CD4-positive, alpha-beta T cell treated with Interleukin-6 for 4 hours (primary cell): ENCODE measurements at places on chromosomes 1 and 21.

DNA sequence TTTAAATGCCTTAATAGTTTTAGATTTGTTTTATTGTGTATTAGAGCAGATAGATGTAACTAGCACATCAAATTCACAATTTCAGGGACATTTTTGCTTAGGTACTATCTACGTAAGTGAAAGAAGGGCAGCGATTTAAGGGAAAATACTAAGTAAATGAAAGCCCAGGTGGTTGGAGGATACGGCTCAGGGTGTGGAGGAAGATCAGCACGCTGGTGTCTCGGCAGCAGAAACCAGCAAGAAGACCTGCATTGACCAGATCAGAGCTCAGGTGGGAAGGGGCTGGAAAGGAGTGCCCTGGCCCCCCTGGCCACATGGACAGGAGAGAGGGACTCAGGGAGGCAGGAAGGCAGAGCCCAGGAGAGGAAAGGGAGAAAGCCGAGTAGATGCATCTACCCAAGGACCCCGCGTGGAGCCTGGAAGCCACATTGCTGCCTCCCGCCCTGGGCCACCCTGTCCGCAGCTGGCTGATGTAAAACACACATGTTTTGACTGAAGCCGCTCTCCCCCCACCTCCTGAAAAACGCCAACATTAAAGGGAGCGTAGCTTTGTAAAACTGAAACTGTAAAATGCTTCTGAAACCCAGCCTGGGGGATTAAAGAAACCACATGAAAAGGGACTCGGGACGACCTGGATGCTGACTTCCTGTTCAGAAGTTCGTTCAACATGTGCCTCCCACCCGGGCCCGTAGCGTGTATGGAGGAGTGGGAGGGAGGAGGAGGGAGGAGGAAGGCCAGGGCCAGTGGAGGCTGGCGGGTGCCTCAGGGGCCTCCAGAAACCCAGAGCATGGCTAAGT is 72.6 kb upstream of the TARDBP start:
- peak; percentile 36 for DNase-seq

GRCh38 chr1:227397354-227397978 is 79.2 kb upstream of the CDC42BPA start:
- DNase-seq: no peak

- no peak for DNase-seq
Observed at GRCh38 chr1:26277261-26277661, 2.6 kb upstream of the SH3BGRL3 start.

- no peak for DNase-seq
Observed at GRCh38 chr1:108551137-108551862, 8.6 kb upstream of the EEIG2 start.

DNA sequence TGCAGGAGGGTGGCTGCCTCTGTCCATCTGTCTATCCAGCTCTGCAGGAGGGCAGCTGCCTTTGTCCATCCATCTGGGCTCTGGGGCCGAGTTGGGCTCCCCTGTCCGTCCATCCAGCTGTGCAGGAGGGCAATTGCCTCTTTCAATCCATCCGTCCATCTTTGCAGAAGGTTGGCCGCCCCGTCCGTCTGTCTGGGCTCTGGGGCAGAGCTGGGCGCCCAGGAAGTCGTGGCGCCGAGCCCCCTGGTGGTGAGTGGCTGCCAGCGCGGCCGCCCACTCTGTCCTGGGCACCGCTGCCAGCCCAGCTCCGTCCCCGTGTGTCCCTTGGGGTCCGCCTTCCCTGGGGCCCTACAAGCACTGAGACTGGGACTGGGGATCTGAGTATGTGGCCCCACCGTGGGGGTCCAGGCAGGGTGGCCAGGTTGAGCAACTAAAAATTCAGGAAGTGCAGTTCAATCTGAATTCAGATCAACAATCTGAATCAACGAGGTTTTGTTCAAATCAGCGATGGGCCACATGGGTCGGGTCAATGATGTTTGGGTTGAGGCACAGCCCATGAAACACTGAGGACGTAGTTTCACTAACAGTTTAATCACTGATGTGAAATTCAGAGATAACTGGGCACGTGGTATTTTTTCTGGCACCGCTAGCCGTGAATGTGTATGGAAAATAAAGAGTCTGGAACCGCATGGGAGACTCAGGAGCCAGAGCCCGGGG is 99.1 kb upstream of the ACTRT2 start:
- peak; percentile 55 for DNase-seq

DNA sequence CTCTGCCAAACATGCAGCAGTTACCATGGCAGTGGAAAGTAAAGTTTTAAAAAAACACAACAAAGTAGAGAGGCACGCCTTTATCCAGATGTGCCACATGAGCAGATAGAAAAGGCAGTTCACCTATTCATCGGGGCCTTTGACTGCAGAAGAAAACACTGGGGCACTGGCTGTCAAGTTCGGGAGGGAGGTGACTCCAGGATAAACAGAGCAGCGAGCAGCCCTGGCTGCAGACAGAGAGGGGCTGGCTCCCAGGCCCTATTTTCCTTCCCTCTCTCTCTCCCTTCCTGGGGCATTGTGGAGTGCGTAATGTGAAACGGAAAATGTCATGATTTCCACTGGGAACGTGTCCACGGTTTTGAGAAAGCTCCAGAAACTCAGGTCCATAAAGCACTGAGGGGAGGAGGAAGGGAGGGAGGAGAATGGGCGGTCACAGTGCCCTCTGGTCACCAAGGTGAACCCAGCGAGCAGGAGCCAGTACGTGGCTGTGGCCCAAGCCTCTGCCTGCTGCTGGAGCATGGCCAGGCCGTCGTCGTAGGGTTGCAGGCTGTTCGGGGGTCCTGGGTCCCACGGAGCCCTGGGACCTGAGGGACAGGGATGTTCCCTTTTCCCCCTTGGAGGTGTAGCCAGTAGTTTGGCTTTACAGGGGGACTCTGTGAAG is 114.7 kb upstream of the IRF2BP2 start:
- peak; percentile 28 for DNase-seq

DNA sequence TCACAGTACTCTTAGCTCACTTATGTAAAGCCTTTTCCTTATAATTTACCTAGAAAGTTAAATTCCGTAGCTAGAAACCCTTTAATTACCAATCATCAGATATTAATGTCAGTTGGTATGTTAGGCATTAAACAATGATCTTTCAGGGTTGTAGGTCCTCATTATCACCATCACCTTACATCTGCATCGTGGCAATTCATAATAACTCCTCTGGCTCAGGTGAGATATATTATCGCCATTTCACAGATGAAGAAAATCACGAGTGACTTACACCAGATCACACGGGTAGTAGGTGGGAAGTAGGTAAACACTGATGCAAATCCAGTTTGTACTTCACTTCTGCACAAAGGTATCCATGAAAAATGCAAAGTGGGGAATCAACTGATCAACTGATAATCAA is 639 bp downstream of the NUP133 start:
- DNase-seq: no peak

- DNase-seq: peak; percentile 65
Observed at GRCh38 chr1:43348809-43349593, 9.8 kb upstream of the CDC20 start.

DNA sequence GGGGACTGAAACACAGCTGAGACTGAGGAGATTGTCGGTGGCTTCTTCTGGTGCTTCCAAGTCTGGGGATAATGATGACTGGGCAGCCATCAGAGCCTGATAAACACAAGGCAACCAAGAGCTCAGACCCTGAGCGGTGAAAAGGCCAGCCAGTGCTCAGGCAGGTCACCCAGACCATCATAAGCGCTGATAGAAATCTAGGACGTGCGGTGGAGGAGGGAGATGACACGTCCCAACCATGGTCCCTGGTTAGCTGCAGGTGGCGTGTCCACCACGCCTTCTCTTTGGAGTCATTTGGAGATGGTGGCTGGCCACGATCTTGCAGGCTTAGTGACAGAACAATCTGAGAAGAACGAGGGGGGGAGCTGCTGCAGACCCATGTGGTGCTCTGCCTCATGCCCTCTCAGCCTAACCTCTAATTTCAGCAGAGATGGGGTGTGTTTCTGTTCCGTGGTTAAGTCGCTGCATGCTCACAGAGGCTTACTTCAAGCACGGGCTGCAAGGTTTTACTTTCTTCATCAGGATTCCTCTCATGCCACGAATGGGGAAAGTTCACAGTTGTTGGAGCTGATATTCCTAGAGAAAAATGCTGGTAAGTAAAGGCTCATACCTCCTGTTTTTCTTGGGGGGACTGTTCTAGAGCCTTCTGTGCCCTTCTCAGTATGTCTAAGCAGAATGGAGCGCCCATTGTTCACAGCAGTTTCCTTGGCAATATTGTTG is 17.4 kb upstream of the IGSF5 start:
- no peak for DNase-seq

DNA sequence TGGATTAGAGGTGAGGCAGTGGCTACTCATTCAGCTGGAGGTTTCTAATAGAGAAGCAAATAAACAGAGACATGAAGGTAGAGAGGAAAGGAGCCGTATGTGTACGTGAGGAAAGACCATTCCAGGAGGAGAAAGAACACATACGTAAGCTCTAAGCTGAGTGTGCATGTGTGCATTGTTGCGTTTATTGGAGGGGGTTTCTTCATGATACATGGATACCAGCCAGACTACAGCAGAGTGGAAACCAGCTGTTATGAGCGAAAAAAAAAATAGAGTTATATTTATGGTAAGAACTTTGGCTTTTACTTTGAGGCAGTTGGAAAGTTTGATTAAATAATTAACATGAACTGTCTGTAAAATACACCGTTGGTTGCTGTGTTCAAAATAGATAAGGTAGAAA is 173.4 kb upstream of the RGS18 start:
- no peak for DNase-seq

GRCh38 chr1:200367841-200368534 is 41.8 kb downstream of the ZNF281 start:
- DNase-seq: no peak

- no peak for DNase-seq
Observed at GRCh38 chr1:61807606-61808140, 65.4 kb downstream of the PATJ start.

- DNase-seq: no peak
Observed at GRCh38 chr21:29640080-29640508, 299.7 kb downstream of the GRIK1 start.

GRCh38 chr1:7885513-7886404 is 32.9 kb upstream of the UTS2 start:
- no peak for DNase-seq

DNA sequence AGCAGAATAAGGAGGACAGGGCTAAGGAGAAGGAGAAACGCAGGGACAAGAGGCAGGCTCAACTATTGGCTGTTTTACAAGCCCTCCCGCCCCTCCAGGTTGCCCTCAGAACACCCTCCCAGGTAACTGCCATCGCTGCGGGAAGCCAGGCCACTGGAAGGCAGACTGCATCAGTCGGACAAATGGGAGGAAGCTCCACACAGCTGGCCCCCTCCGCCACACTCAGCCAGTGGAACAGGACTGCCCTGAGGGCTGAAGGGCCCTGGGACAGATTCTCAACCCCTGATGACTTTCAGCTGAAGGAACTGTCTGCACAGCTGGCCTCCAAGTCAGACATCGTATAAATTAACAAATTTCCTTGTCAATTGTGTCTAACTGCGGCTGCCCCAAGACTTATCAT is 21.8 kb downstream of the LRRC3 start:
- DNase-seq: no peak

DNA sequence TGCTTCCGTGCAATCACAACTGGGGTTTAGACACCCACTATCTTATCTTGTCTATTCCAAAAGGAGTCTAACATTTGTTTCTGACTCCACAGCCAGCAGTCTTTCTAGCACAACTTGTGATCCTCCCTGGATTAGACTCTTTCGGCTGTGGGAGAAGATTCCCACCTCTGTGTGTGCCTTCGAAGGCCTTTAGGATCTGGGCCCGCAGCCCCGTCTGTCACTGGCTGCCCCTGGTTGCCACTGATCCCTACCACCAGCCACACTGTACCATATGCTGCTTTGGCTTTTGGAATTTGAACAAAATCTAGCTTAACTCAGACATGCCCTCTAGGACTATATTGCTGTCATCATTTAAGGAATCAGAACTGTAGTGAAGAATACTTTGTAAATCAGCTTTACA is 18.0 kb downstream of the NTPCR start:
- DNase-seq: no peak

- no peak for DNase-seq
Observed at GRCh38 chr1:193143285-193143684, 21.5 kb downstream of the CDC73 start.

DNA sequence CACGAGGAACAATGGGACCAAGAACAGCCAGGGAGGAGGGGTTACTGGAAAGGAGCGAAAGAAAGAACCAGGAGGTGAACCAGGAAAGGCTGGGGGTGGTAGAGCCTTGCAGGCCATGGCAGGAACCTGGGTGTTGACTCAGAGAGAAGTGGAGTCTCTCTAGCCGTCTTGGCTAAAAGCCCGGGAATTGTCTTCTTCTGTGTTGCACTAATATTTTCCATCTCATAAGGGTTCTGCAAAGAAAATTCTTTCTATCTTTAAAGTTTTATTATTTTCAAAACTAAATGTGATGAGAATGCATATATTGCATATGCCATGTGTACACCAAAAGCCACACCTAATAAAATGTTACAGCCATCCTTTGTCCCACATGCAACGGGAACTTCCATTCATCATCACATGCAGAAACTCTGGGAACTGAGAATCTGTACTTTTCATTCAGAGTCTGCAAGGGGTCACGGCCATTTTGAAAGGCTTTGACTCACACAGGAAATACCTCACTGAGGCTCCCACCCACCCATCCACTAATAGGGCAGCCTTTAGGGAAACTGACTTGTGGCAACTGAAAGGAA is 38.0 kb downstream of the ERG start:
- DNase-seq: no peak

GRCh38 chr1:156741481-156741983 is 644 bp upstream of the MRPL24 start:
- no peak for DNase-seq

DNA sequence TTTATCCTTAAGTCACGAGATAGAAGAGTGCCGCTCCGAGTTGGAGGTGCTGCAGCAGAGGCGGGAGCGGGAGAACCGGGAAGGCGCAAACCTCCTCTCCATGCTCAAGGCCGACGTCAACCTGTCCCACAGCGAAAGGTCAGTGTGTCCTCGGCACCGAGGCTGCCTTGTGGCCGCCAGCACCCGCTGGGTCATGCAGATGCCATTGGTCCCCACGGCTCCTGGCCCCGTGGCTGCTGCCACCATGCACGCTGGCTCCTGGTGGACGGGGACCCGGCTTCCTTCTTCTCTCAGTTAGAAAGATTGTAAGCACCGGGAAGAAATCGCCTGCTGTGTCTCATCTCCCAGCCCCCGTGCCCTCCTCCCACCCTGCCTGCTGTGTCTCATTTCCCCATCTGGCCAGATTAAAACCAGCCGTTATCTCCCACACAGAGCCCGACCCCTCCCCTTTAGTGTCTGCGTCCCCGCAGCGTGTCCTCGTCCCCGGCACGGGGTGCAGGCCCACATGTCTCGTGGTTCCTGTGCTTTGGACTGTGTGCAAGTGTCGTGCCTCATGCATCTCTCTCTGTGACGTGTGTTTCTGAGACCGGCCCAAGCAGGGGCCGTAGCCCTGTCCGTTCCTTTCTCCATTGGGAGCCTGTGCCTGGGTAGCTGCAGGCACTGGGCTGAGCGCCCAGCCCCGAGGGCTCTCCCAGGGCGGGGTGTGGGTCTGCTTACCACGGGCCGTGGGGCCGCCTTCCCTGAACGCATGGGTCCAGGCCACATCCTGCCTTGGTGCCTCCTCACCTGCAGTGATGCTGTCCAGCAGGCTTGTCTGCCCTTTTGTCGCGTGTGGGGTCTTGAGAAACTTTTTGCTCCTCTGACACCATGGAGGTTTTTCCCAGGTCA is 62.1 kb downstream of the PCNT start:
- DNase-seq: no peak

GRCh38 chr1:94772845-94773244 is 47.3 kb upstream of the SLC44A3 start:
- DNase-seq: no peak

GRCh38 chr1:94883691-94884090 is 43.2 kb downstream of the CNN3 start:
- peak; percentile 24 for DNase-seq

- no peak for DNase-seq
Observed at GRCh38 chr1:89594096-89594740, 38.7 kb upstream of the LRRC8C start.

GRCh38 chr1:211932933-211933254 is 102.3 kb upstream of the LPGAT1 start:
- no peak for DNase-seq
